Daoy (cell line): ENCODE measurements at places on chromosomes 1 and 21. TPM values are rescaled to one million over a fixed set of nuclear protein-coding genes. Genes with fewer than 3 reads are reported as not detected.

Gene QSOX1
- total RNA-seq = 155 and 172 TPM in 2 replicates

- DNase-seq = no peak
Observed at GRCh38 chr1:181174861-181175260, 86.4 kb downstream of the IER5 start.

- no peak for DNase-seq
Observed at GRCh38 chr1:44947774-44948311, 38.6 kb downstream of the EIF2B3 start.

DNA sequence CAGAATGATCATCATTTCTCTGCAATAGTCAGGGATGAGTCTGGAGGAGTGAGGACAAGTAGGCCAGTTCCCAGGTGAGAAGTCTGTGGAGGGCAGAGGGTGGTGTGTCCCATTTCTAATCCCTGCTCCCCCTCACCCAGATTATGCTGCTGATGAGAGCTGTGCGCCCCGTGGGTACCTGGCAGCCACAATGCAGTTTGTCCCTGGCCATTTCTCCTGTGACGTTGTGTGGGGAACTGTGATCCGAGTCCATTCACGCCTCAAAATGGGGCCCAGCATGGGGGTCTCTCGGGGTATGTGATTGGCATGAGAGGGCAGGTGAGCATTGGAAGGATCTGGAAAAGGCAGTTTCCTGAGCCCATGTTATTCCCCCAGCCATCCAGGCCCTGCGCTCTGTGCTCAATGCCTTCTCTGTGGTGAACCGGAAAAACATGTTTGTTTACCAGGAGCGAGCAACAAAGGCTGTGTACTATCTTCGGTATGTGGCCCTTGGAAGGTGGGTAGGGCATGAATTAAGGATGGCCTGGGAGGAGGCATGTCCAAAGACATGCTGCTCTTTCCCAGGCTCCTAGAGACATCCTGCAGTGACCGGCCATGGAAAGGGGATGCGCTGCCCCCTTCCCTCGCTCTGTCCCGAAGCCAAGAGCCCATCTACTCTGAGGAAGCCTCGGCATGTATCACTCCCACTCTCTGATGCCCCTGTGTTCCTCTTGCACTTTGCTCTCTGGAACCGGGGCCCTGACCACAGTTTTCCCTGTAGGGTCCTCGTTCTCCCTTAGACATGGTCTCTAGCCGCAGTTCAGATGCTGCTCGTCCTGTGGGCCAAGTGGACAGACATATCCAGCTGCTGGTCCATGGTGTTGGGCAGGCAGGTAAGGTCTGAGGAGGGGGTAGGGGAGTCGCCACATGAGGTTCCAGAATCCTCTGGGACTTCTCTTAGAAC lies 16.4 kb downstream of the HYI start:
- DNase-seq = no peak

DNA sequence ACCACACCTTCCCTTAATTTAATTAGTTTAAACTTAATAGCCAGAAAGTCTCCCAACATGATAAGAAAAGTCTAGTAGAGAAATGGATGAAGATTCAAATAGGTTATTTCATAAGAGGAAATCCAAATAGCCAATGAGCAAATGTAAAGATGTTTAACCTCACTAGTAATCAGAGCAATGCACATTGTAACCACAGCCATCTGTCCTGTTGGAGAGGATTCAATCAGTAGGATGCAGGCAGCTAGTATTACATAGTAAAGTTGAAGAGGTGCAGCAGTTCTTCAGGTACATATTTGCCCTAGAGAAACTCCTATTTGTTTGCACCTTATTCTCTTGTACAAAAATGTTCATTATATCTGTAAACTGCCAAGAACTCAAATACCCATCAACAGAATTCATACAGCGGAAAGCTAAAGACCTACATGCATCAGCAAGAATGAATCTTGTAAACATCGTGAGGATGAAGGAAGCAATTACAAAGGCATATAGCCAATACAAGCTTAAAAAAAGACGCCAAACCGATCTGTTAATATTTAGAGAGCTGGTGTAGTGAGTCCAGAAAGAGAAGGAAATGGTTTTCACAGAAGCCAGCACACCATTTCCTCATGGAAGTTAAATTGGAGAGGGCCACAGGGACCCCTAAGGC lies 27.9 kb downstream of the DIP2A start:
- DNase-seq = no peak

DNA sequence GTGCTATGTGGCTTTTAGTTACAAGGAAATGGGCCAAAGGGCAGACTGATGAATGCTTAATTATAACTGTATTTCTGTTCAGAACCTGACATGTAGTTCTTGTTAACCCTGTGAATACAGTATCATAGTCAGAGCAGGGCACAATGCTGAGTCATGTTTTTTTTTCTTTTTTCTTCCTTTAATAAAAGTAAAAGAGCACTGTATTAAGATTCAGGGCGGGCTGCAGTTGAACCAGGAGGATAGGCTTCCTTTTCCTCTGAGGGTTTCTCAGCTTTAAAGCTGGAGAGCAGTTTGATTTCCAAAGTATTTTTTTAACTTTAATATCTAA lies 8.7 kb downstream of the CLDN8 start:
- DNase-seq = no peak

GRCh38 chr1:183870351-183871077 lies 65.6 kb downstream of the RGL1 start:
- no peak for DNase-seq
